Cardiac septum (tissue), 1 donor: ENCODE measurements at places on chromosomes 4 and X. TPM values are rescaled to one million over a fixed set of nuclear protein-coding genes. Genes with fewer than 3 reads are reported as not detected.

The CLTRN gene
- 0.94 TPM for total RNA-seq

GRCh38 chr4:72390409-72390808, 178.6 kb downstream of the ADAMTS3 start:
- DNase-seq: no peak

The P2RY4 gene
- total RNA-seq: 0.24 TPM

The TXK gene
- 1.2 TPM for total RNA-seq

The FAM241A gene
- 6.7 TPM for total RNA-seq

GRCh38 chr4:83083925-83084475, 30.5 kb downstream of the PLAC8 start:
- no peak for DNase-seq

- DNase-seq: no peak
These were observed 611.8 kb downstream of the SPOCK3 start for GRCh38 chr4:166622425-166622977.

GRCh38 chrX:16138108-16138427, 14.7 kb downstream of the GRPR start:
- no peak for DNase-seq

- DNase-seq: no peak
These were observed 278.3 kb downstream of the PCDH18 start for GRCh38 chr4:137253949-137254348.

DNA sequence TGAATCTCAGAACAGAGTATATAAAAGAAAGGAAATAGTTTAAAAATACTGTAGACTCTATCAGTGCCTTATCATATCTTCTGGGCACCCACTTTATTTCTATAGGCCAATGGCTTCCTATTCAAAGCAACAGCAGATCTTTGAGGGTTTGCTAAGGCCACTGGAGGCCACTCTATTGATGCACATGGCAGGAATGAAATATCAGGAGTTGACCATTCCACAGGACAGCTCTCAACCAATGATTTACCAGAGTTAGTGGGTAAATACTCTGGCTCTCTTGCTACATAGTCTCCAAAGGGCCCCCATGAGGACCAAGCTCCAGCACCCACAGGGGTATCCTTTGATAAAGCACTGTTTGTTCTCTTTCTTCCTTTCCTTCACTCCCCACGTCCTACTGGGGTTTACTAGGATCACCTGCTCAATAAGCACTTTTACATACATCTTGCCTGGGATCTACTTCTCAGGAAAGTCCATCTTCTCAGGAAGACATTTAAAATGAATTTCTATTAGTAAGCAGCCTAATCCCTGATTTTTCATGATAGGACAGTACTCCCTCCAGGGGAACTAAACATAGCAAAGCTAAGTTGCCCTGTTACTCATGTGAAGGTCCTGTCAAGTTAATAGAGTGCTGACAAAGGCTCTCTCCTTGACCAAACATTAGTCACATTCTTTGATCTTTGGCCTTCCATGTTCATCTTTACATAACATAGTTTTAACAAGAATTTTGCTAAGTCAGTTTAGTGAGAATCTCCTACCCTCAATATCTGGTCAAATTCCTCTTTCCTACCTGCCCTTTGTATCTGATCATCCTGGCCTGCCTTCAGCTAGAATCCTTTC, 459.7 kb downstream of the GRXCR1 start:
- no peak for DNase-seq

DNA sequence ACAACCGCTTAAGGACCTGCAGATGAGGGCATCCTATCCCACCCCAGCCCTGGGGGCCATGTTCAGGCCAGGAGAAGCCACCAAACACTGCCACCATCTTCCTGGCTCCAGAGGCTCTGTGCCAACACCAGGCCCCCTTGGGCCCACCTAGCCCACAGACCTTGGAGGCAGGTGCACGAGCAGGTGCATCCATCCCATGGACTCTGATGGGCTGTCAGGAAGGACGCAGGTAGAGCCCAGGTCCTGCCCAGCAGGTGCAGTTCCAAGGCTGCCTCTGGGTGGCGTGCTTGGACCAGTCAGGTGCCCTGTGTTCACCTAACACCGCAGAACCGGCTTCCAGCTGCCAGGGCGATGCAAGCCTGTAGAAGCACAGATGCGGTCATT, 22.8 kb upstream of the PDE6B start:
- DNase-seq: no peak

GRCh38 chrX:72028701-72029470, 102.8 kb downstream of the RTL5 start:
- no peak for DNase-seq

GRCh38 chrX:68749426-68749825, 79.4 kb upstream of the EFNB1 start:
- no peak for DNase-seq

The DCAF8L2 gene
- total RNA-seq: not detected

DNA sequence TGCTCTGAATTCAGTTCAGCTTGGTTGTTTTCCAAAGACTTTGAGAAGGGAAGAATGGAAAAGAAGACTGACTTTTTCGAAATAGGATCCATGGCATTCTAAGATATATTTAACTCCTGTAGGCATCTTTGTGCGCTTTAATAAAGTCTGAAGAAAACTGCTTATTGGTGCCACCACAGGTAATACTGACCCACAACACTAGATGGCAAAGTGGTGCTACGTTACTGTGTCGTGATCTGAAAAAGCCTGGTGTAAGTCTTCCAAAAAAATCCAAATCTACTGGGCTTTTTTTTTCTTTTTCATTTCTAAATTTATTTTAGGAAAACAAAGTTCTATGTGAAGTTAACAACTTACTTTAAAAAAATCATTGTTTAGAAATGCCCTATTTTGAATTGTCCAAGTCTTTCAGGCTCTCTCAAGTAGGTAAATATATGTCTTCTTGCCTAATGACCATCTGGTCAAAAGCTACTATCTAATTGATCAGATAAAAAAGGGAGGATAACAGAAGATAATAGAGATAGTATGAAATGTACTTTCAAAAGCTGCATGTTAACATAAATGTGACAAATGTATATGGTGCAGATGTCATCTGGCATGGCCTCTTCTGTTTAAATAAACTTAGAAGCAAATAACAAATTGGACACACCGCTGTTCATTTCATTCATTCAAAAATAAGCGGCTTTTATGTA, 47.0 kb upstream of the MID1IP1 start:
- DNase-seq: no peak

The ANXA10 gene
- total RNA-seq: not detected

- no peak for DNase-seq
These were observed 6.8 kb upstream of the CLCN5 start for GRCh38 chrX:49915361-49916222.

DNA sequence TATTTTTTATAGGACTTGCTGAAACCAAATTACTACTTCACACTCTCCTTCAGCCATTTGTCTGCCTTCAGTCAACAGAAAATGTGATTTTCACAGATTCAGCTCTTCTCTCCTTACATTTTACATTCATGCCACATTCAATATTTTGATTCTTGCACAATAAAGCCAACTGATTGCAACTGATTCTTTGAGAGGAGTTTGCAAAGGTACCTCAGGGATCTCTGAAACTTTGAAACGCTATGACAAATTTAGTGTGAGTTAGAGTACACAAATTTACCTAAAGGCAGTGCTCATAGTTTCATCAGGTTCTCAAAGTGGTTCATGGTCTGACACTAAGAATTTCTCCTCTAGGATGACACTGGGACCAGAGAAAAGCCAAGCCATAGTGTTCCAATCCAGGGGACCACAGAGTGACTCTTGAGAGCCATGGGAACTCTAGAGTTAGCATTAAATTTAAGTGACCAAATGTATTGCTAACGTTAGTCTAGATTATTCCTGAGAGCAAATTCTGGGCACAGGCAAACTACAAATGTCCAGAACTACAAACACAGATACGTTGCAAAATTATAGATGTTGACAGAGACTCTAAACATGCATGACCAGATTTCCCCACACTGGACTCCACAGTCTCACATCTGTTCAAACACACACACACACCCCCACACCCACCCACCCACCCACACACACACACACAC, 9.0 kb downstream of the CSN3 start:
- no peak for DNase-seq

The PDLIM3 gene
- 265 TPM for total RNA-seq

The CXCL1 gene
- 0.86 TPM for total RNA-seq

GRCh38 chr4:71860643-71861042, 76.8 kb upstream of the GC start:
- DNase-seq: no peak
